ENCODE measurements at places on chromosomes 16 and 17.
A peak's percentile ranks its signal among the peaks of the same experiment; 100 is the strongest.

- no peak for DNase-seq
Observed at GRCh38 chr17:20202141-20202621, 193.0 kb downstream of the SPECC1 start.

GRCh38 chr17:76737676-76738467 lies at the start of gene MFSD11:
MFSD11 (plus strand) TSS chr17:76738119; CDS start chr17:76738353, 234 bp downstream.
- DNase-seq, result peak; percentile 97

DNA sequence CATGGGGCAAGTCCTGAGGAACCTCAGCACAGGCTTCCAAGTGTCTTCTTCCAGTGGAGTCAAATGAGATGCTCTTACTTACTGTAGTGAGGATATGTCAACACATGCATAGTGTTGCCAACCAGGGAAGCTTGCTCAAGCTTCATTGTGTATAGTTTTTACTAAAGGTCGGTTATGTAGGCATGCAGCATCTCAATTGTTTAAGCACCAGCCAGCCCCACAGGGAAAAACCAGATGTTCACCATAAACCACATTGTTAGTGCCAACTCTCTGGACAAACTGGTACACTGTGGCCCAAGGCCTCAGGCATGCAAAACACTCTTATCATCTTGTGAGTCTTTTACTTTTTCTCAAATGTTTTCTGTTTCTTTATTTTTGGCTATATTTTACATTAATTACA lies 152.1 kb downstream of the PHKB start:
- no peak for DNase-seq

DNA sequence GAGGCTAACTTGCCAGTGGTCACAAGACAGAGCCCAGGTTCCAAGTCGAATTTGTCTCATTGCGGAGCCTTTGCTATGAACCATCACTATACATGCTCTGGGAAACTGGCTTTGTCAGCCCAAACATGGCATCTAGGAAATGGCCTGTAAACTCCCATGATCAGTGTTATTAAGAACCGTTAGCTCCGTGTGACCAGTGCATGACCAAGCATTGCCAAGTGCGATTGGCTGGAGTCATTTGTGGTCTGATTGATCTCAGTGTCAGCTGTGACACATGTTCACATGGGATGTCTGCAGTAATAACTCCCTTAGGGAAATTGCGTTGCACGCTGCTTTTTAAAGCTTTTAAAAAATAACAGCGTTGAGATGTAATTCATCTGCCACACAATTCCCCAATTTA lies 18.6 kb upstream of the CDH3 start:
- no peak for DNase-seq

DNA sequence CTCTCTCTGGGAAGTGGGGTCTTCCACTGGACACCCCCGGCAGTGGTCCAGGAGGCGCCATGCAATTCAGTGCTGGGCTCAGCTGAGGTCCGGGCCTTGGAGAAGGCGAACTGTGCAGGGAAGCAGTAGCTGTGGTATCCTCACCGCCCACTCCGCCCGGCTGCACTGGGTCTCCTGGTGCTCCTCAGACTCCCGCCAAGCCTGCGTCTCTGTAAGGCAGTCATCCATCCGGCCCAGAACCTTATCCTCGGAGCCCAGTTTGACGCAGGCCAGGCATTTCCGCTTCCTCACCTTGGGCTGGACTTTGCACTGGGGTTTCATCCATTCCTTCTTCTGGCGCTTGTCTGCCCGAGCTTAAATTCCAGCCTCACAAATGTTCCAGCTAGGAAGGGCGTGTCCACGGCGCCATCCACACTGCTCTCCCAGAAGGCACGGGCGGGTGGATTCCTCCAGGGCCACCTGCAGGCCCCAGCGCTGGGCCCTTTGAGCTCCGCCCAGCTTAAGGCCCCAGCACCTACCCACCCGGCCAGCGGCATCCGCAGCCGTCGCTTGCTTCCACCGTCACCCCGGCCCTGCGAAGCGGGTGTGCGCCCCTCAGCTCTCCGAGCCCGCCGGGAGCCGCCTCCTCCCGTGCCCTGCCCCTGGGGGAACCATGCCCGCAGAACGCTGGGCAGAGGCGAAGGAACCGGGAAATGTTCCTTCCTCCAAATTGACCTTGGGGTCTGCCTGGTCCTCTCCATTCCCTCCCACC lies 1884.8 kb downstream of the TP53TG3F start:
- DNase-seq, result no peak
